ENCODE measurements at places on chromosomes 5 and 9.

DNA sequence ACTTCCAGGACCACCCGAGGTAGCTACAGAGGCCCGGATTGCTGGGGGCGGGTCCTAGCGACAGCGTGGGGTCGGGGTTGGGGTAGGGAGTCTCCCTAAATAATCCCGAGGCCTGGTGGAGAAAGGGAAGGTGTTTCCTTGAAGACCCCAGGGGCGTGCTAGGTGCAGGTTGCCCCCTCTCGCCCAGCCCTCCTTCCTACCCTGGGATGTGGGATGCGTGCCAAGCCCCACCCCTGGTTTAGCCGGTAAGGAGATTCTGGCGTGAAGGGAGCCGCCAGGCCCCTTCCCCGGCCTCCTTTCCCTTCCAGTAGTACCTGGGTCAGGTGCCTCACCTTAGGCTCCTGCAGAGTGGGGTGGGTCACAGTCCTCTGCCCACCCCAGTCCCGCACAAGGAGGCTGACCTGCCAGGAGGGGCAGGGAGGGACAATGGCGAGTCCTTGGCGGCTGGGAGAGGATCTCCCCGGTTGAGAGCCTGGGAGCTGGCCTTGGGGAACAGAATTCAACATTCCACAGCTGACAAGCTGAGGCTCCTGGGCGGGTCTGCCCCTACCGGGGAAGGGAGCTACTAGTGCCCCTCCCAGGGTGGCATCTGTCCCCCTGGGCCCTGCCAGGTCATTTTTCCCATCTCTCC is 674 bp downstream of the TSPAN17 start:
- no peak for DNase-seq

DNA sequence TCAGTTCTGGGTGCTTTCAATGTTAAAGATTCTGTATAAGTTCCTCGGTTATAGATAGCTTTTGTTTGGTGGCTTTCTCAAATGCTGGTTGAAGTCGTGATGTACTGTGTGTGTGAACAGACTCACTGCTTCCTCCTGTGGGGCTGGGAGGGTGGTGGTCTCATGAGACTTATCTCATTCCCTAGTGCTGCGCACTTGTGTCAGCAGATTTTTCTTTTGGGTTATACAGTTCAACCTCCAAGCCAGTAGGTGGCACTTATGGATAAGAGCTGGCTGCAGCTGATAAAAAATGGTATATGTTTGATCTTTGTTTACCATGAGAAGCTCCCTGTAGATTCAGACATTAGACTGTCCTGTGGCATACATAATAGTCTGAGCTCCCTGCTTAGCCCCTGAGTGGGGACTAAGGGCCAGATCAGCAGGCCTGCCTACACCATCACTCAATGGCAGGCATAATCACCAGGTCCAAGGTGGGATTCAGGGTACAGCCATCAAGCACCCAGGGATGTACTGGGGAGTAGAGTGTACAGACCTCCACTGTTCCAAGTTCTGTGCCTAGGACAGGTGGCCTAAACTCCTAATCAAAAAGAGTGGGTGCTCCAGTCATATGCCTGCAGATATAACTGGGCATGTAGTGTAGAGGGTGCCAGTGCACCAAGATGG is 174.2 kb downstream of the OXCT1 start:
- no peak for DNase-seq

- no peak for DNase-seq
Observed at GRCh38 chr9:93320591-93321219, 130.8 kb upstream of the FAM120A start.

DNA sequence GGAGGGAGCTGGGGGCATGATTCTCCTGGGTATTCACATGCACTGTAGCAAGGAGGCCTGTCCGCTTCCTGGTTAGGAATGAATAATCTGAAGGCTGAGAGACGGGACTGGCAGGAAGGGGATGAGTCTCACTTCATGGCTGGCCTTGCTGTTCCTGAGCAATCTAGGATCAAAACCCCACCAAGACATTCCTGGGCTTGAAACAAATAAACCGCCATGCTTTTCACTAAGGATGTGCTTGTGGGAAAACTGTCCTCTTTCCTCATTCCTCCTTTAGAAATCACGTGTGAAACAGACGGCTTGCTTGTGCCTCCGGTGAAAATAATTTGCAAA is 132.8 kb downstream of the MACROH2A1 start:
- DNase-seq = no peak

DNA sequence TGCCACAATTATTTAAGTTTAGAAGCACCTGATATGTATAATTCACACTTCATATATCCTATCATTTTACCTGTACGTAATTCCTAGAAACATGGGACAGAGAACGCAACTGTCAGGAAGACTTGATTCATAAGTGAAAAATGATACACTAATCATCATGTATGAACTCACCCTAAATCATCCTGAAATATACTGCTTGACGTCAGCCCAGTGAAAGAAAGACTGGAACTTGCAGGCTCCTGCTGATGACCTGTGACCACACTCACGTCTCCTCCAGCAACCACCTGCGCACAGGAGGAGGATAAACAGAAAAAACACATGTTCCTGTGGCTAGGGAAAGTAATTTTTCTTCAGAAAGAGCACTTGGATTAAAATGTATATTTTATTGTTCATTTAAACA is 169.7 kb downstream of the MPDZ start:
- no peak for DNase-seq

DNA sequence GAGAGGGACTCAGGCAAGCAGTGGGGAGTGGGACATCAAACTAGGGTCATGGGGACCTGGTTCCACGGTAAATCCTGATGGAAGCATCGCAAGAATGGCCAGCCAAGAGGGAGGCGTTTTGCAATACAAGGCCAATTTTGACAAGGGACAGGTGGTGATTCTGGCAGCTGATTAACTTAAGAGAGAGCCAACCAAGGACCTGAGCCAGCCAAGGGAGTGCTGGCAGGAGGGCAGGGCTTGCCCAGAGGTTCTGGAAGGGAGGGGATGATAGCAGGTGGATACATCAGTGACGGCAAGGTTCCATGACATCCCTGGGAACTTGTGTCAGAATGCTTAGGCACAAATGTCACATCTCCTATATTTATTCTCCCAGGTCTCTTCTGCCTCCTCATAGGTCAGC is 32.8 kb upstream of the PUM3 start:
- DNase-seq = no peak

DNA sequence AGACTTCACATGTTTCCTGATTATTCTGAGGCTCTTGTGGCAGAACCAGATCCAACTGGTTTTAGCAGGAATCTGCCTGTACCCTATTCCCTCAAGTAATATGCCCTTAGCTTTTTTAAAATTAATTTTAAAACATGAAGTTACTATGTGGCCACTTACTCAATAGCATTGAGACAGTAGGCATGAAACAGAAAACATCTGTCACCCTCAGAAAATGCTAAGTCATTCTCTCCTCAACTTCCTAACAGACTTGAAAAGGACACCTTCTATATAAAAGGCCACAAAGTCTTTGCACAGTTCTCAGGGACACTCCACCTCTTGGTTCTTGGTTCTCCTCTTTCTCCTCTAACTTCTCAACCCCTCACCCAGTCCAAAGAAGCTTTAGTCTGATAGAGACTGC is 277.8 kb downstream of the RAB3C start:
- no peak for DNase-seq

- DNase-seq = no peak
Observed at GRCh38 chr5:154278186-154278585, 87.7 kb downstream of the GALNT10 start.

DNA sequence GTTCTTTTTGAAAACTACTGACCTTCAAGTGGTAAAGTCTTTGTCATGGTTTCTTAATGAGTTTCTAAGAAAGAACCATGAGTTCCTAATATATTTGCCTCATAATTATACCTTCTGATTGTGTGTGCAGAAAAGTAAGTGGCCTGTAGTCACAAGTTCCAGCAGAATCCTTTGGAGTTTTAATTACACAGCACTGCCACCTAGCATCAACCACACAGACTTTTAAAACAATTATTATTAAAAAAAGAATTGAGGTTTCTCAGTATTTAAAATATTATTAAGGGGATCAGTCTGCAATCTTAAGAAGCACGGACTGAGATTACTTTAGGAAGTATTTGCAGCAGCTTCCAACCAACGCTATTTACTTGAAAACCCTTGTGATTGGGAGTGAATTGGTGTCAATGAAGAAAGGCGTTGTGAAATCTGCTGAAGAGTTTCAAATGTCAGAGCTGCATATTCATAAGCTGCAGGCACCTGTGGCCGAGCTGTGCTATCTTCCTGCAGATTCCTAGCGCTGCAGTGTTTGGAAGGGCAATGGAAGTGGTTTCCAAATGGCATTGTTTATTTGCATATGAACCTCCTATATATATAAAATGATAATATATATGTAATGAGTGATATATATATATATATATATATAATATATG is 1074.2 kb upstream of the WWC1 start:
- DNase-seq = no peak

DNA sequence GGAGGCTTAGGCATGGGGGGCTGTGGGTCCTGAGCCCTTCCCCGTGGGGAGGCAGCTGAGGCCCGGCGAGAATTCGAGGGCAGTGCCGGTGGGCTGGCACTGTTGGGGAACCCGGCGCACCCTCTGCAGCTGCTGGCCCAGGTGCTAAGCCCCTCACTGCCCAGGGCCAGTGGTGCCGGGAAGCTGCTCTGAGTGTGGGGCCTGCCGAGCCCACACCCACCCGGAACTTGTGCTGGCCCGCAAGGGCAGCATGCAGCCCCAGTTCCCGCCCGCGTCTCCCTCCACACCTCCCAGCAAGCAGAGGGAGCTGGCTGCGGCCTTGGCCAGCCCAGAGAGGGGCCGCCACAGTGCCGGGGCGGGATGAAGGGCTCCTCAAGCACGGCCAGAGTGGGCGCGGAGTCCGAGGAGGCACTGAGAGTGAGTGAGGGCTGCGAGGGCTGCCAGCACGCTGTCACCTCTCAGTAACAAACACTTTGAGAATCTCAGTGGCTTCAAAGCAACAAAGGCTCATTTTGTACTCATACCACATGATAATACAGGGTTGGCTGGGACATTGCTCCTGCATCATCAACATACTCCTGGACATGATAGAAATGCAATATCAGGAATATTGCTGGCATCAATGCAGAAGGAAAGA is 265.7 kb upstream of the ANKRD55 start:
- no peak for DNase-seq

GRCh38 chr9:111366978-111367377 is 37.0 kb upstream of the OR2K2 start:
- DNase-seq = no peak

- DNase-seq = no peak
Observed at GRCh38 chr5:82635561-82636288, 357.6 kb upstream of the RPS23 start.

- no peak for DNase-seq
Observed at GRCh38 chr9:37715991-37716505, 37.6 kb upstream of the TRMT10B start.

DNA sequence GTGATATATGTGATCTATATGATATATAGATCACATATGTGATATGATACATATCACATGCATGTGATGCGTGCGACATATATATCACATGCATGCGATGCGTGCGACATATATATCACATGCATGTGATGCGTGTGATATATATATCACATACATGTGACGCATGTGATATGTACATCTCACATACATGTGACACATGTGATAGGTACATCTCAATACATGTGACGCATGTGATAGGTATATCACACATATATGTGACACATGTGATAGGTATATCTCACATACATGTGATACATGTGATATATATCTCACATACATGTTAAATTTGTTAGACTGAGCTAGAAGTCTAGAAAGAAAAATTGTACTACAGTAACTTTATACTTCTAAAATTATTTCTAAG is 1095.9 kb downstream of the EFNA5 start:
- DNase-seq = no peak

- no peak for DNase-seq
Observed at GRCh38 chr5:5969942-5970483, 408.3 kb downstream of the MED10 start.

DNA sequence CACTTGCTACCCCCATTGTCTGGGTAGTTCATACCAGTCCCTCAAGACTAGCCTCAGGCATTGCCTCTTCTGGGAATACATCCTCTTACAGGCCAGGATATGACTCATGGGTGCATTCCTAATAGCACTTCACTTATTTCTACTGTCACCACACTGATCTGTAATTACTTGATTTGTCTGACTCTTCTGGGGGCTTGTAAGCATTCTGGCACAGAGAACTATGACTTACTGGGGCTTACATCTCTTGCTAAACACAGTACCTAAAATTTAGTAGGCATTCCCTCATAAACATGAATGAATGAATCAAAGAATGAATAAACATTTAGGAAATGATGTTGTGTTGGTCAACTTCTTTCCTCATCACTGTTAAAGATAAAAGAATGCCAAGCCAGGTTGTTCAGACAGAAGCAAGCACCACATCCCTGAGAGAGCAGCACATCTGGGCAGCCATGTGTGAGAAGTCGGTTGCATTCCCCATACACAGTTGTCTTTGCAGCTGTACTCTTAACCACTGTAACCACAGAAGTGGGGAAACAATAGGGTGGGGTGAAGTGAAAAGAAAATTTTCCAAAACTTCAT is 27.6 kb downstream of the IL7R start:
- peak; percentile 7 for DNase-seq

GRCh38 chr5:125326150-125326510 is 579.7 kb upstream of the ZNF608 start:
- DNase-seq = no peak

- no peak for DNase-seq
Observed at GRCh38 chr5:59356813-59357380, 536.6 kb downstream of the PDE4D start.

GRCh38 chr5:37834542-37835379 is 5.1 kb downstream of the GDNF start:
- no peak for DNase-seq

GRCh38 chr9:38316166-38316780 is 76.2 kb upstream of the ALDH1B1 start:
- no peak for DNase-seq

All from KG1 (cell line).